ENCODE measurements at places on chromosomes 3 and 15. TPM values are rescaled to one million over a fixed set of nuclear protein-coding genes. Genes with fewer than 3 reads are reported as not detected.

GRCh38 chr3:114418107-114418506, 124.3 kb downstream of the TIGIT start:
- no peaks in the 10 kb centered on the region for H3K36me3 ChIP-seq
- peak overlapping the region; percentile 71 for H3K4me3 ChIP-seq
- no peaks in the 10 kb centered on the region for H3K27me3 ChIP-seq
- H3K4me1 ChIP-seq = peaks cover 53% of the 10 kb centered on the region
- H3K27ac ChIP-seq = peak overlapping the region; percentile 94
- peak; percentile 2 for DNase-seq

Gene GOLGA6L4
- 2.6 TPM for total RNA-seq

Gene BCL2A1
- total RNA-seq = 39.6 TPM

Gene APBA2
- total RNA-seq = 9.1 TPM

GRCh38 chr15:91456921-91457320, 356.9 kb downstream of the SV2B start:
- no peaks in the 10 kb centered on the region for H3K27me3 ChIP-seq
- peaks cover 6% of the 10 kb centered on the region for H3K36me3 ChIP-seq
- no peak overlapping the region for H3K4me3 ChIP-seq
- DNase-seq = no peak

Gene ITPKA
- 14.9 TPM for total RNA-seq

DNA sequence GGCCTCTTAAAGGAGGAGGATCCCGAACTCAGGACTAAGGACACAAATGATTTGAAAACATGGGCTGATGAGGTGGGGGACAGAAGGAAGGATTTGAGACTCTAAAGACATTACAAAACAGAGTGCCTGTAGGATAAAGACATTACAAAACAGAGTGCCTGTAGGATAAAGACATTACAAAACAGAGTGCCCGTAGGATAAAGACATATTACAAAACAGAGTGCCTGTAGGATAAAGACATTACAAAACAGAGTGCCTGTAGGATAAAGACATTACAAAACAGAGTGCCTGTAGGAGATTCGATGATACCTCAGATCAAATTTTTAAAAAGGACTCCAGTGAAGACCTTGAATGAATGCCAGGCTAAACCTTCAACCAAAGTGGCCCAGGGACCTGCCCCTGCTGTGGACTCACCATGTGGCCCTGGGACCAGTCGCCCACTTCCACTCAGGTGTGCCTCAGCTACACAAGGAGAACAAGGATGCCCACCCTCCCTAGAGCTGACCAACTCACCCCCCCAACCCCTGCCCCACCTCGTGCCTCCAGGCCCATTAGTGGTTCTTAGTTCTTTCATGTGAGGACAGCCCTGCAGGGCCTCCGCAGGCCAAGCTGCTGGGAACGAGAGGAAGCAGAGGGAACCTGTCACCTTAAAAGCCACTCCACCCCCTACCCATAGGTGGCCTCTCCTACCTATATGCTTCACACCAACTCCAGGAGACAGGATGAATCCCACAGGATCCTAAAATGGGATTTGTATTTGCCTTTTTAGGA, 59.8 kb downstream of the SH3BP5 start:
- H3K4me1 ChIP-seq = peaks cover 65% of the 10 kb centered on the region
- no peak for DNase-seq
- H3K4me3 ChIP-seq = peak overlapping the region; percentile 64
- H3K27me3 ChIP-seq = peaks cover 18% of the 10 kb centered on the region
- H3K36me3 ChIP-seq = no peaks in the 10 kb centered on the region

Gene CCNB2
- 77.8 TPM for total RNA-seq

GRCh38 chr3:52122491-52122890, 31.7 kb downstream of the POC1A start:
- no peak overlapping the region for H3K27ac ChIP-seq
- H3K36me3 ChIP-seq = peaks cover 4% of the 10 kb centered on the region
- no peaks in the 10 kb centered on the region for H3K27me3 ChIP-seq
- no peaks in the 10 kb centered on the region for H3K4me1 ChIP-seq
- no peak overlapping the region for H3K4me3 ChIP-seq
- no peak for DNase-seq

- no peak overlapping the region for H3K27ac ChIP-seq
- H3K36me3 ChIP-seq = no peaks in the 10 kb centered on the region
- no peak for DNase-seq
- no peak overlapping the region for H3K4me3 ChIP-seq
- H3K27me3 ChIP-seq = peaks cover 6% of the 10 kb centered on the region
Measured at GRCh38 chr3:144033863-144034262, 62.2 kb downstream of the DIPK2A start.

- H3K36me3 ChIP-seq = no peaks in the 10 kb centered on the region
- no peaks in the 10 kb centered on the region for H3K27me3 ChIP-seq
- peak; percentile 20 for DNase-seq
- H3K27ac ChIP-seq = no peak overlapping the region
Measured at GRCh38 chr3:109050591-109051167, 67.3 kb downstream of the MORC1 start.

DNA sequence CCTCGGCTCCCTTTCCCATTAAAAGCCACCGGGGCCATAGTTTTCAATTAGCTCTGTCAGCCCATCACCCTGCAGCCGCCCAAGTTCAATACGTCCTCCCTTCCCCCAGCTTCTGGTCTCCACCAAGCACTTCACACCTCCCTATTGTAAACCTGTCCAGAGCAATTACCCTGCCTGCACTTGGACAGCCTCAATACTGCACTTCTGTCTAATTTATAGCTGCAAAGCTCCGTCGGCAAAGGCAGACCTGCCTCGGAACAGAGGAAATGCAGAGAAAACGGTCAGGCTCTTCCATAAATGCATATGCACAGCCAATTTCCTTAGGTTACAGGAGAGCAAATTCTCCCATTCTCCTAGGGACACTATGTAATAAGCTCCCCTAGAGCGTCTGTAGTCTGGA, 21.9 kb downstream of the LRIG1 start:
- H3K4me3 ChIP-seq = peak overlapping the region; percentile 89
- H3K27me3 ChIP-seq = no peaks in the 10 kb centered on the region
- H3K36me3 ChIP-seq = peaks cover 7% of the 10 kb centered on the region

DNA sequence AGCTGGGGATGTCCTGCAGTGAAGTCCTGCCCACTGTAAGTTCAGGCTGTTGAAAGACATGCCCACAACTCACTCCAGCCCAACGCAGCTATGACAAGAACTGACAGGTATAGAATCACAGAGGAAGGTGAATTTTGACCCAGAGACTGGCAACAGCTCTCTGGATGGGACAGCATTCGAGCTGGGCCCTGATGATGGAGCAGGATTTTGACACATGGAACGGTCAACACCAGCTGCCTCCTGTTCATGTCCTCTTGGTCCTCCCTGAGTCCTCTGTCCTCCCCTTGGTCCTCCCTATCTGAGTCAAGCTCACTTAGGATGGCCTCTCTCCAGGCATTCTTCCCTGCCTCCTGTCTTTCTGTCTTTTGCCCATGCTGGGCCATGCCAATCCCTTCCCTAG, 15.2 kb upstream of the ACAN start:
- peaks cover 3% of the 10 kb centered on the region for H3K4me1 ChIP-seq
- no peak for DNase-seq
- H3K27ac ChIP-seq = no peak overlapping the region
- no peak overlapping the region for H3K4me3 ChIP-seq

DNA sequence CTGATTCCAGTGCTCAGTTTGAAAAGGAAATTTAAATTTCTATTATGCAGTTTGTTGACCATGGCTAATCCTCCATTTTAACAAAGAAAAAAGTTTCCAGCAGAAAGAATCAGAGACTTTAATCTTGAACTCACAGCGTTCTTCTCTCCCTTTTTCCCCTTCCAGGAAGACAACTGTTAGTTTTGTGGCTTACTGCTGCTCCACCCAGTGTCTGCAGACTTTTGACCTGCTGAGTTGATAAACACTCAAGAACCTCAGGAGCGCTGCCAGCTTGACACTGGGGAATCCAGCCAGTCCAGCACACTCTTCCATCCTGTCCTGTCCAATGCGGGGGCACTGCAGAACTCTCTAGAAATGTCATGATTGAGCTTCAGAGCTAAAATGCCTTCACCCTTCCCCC, 134.6 kb downstream of the LRRC28 start:
- peaks cover 21% of the 10 kb centered on the region for H3K4me1 ChIP-seq
- H3K27ac ChIP-seq = no peak overlapping the region
- H3K4me3 ChIP-seq = no peak overlapping the region
- H3K27me3 ChIP-seq = no peaks in the 10 kb centered on the region
- H3K36me3 ChIP-seq = peaks cover 3% of the 10 kb centered on the region

DNA sequence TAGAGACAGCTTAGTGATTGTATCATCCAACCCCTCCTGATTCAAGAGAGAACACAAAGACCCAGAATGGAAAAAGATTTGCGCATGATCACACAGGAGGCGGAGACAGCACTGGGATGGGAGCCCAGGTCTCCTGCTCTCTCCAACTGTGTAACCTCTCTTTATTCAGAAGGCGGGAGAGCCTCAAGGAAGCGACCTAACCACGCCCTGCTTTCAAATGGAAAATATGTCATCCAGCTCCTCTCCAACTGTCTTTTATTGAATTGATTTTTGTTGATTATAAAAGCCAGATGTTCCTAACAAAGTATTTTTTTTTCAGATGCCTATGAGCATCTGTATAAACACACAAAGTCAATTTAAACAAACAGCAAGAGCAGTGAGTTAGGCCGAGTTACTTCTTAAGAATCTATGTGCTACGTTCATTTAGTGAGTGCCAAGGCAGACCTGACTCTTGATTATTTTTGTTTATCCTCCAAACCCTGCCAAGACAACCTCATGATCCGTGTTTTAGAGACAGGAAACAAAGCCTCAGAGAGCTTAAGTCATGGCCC, 74.5 kb downstream of the BFSP2 start:
- H3K4me1 ChIP-seq = peaks cover 46% of the 10 kb centered on the region
- H3K36me3 ChIP-seq = no peaks in the 10 kb centered on the region
- no peaks in the 10 kb centered on the region for H3K27me3 ChIP-seq
- H3K4me3 ChIP-seq = no peak overlapping the region

DNA sequence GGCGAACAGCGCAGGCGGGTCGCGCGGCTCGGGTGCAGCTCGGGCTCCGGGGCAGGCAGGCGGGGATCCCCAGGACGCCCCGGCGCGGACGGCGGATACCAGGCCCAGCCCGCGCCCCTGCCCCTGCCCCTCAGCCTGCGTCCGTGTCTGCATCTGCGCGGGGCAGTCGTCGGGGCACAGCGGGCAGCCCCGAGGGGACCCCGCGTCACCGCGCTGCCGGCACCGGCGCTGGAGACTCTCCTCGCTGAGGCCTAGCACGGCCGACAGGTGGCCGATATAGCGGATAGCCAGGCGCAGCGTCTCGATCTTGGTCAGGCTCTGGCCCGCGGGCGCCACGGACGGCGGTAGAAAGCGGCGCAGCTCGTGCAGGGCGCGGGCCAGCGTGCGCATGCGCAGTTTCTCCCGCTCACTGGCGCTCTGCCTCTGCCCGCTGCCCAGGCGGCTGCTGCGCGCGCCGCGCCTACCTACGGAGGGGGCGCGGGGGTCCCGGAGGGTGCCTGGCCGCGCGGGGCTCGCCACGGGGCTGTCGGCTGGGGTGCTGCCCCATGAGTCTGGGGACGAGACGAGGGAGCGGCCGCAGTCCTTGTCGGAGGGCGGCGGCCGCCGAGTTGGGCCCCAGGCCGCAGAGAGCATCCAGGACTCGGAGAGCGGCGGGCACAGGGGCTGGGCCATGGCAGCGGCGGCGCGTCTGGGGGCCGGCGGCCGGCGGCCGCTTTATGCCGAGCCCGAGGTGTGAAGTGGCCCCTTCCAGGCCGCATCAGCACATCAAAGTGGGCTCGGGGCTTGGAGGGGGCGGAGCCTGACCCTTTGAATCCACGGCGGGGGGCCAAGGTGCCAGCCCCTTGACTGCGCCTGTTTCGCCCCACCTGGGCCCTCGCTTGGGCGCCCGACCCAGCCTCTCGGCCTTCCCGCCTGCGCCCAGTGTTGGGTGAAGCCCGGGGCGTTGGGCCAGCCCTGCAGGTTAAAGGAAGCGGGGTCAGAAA, at the start of gene MESP1:
MESP1 (minus strand) TSS at position 690 of the 983 bp plus-strand sequence; CDS start at position 672, 18 bp downstream.
- H3K27me3 ChIP-seq = peaks cover 31% of the 10 kb centered on the region
- peak within 1 kb of the TSS; percentile 42 for H3K27ac ChIP-seq
- peaks cover 6% of the 10 kb centered on the region for H3K4me1 ChIP-seq

DNA sequence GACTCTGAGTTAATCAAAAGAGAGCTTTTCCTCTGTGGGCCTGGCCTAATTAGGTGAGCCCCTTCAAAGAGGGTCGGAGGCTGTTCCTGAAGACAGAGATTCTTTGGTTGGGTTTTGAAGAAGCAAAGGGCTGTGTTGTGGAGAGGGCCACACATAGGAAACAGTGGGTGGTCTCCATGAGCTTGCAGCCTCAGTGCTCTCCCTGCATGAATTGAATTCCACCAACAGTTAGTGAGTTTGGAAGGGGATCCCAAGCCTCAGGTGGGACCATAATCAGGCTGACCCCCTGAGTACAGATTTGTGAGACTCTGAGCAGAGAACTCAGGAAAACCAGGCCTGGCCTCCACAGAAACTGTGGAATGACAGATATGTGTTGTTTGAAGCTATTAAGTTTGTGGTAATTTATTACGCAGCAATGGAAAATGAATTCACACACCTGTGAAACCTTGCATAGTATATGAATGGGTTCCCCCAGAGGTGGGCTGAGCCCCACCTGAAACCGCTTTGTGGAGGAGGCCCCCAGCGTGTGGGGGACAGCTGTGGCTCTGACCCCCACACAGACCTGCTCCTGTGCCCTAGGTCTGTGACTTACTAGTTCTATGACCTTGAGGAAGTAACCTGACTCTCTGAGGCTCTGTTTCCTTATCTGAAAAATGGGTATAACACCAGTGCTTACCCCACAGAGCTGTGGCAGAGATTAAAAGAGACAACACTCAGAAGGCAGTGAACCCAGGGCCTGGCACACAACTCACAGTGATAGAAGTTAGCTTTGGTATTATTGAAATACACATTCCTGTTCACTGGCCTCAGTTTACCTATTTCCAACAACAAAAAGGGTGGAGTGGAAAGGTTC, 431.3 kb downstream of the FOXP1 start:
- H3K4me1 ChIP-seq = peaks cover 82% of the 10 kb centered on the region
- H3K36me3 ChIP-seq = peaks cover 2% of the 10 kb centered on the region
- no peak for DNase-seq
- H3K4me3 ChIP-seq = no peak overlapping the region
- H3K27me3 ChIP-seq = no peaks in the 10 kb centered on the region
- no peak overlapping the region for H3K27ac ChIP-seq

GRCh38 chr15:52362497-52362896, 66.9 kb upstream of the MYO5C start:
- no peaks in the 10 kb centered on the region for H3K27me3 ChIP-seq
- DNase-seq = no peak
- peak overlapping the region; percentile 0 for H3K27ac ChIP-seq

Gene PARP15
- total RNA-seq = 23.7 TPM

DNA sequence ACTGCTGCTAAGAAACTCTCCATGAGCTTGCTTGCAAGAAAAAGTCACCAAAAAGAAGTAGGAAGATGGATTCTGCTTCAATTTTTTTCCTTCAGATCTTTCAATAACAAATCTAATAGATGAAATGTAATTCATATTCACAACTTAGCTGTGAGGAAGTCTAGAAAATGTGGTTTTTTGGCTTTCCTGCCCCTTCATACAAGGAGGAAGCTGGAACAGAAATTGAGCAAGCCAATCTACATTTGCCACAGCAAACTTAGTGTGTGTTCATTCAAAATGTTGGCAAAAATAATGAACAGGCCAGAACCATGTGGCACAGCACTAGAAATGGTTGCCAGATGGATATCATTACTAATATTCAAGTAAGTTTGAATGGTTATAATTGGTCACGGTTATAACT, 93.2 kb upstream of the NEDD4 start:
- H3K4me1 ChIP-seq = peaks cover 5% of the 10 kb centered on the region
- H3K4me3 ChIP-seq = no peak overlapping the region
- no peak overlapping the region for H3K27ac ChIP-seq
- H3K27me3 ChIP-seq = no peaks in the 10 kb centered on the region

Gene WDR6
- total RNA-seq = 159 TPM

All from activated T-cell treated with anti-CD3 and anti-CD28 coated beads, Interleukin-2, amount 50 U/mL, for 72 hours (primary cell).